Muscle of leg (tissue), 16 donors: ENCODE measurements at places on chromosomes 12 and 14.

DNA sequence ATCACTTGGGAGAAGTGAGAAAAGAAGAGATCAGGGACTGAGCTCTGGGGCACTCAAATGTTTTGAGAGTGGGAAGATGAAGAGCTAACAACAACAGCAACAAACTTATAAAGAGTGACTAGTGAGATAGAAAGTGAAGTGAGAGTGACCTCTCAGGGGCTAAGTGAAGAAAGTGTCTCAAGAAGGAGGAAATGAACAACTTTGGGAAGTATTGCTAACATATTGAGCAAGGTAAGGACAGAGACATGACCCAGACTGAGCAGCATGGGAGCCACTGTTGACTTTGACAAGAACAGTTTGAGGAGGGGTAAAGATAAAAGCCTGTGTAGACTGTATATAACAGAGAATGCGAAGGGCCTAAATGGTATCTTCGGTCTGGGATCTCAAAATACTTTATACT, 155.1 kb upstream of the BTG1 start:
- H3K36me3 ChIP-seq, result no peaks in the 10 kb centered on the region
- H3K4me3 ChIP-seq, result no peak overlapping the region

GRCh38 chr12:109783965-109784244, 49.3 kb downstream of the TRPV4 start:
- H3K36me3 ChIP-seq, result peaks cover 4% of the 10 kb centered on the region
- no peaks in the 10 kb centered on the region for H3K27me3 ChIP-seq

DNA sequence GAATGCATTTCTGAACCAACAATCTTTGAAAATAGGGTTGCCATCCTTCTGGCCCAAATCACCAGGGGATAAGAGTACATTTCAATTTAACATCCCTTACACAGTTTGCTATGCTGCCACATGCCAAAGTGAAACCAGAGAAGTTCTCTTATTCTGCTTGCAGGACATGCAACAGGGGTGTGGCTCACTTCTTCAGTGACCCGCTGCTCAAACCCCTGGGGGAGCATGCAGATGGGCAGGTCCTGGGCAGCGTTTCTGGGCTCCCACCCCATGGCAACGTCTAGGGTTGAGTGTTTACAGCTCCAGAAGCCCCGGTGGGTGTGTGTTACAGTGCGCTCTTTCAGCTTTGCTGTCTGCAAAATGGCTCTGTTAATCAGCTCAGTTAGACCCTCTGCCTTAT, 1306.3 kb upstream of the TMEM132C start:
- no peaks in the 10 kb centered on the region for H3K27me3 ChIP-seq
- no peak overlapping the region for H3K4me3 ChIP-seq
- H3K4me1 ChIP-seq, result no peaks in the 10 kb centered on the region

- H3K27me3 ChIP-seq, result no peaks in the 10 kb centered on the region
- no peaks in the 10 kb centered on the region for H3K36me3 ChIP-seq
- no peak for DNase-seq
- H3K4me3 ChIP-seq, result no peak overlapping the region
- H3K4me1 ChIP-seq, result no peaks in the 10 kb centered on the region
These were observed 18.6 kb upstream of the KLRB1 start for GRCh38 chr12:9626291-9626690.

- DNase-seq, result no peak
- H3K27ac ChIP-seq, result no peak overlapping the region
- no peak overlapping the region for H3K4me3 ChIP-seq
- no peaks in the 10 kb centered on the region for H3K36me3 ChIP-seq
- no peaks in the 10 kb centered on the region for H3K27me3 ChIP-seq
These were observed 183.0 kb downstream of the SLC15A5 start for GRCh38 chr12:16094437-16094836.

GRCh38 chr14:99907761-99908652, 114.8 kb downstream of the EML1 start:
- H3K27ac ChIP-seq, result no peak overlapping the region
- no peaks in the 10 kb centered on the region for H3K4me1 ChIP-seq
- no peaks in the 10 kb centered on the region for H3K27me3 ChIP-seq
- no peak for DNase-seq
- H3K36me3 ChIP-seq, result peaks cover 59% of the 10 kb centered on the region

- H3K4me1 ChIP-seq, result peaks cover 66% of the 10 kb centered on the region
- no peak overlapping the region for H3K4me3 ChIP-seq
- no peak for DNase-seq
- H3K36me3 ChIP-seq, result peaks cover 12% of the 10 kb centered on the region
These were observed 1.4 kb upstream of the TRMT61A start for GRCh38 chr14:103527408-103528145.

- H3K27ac ChIP-seq, result no peak overlapping the region
- DNase-seq, result no peak
- H3K27me3 ChIP-seq, result no peaks in the 10 kb centered on the region
- H3K4me1 ChIP-seq, result no peaks in the 10 kb centered on the region
These were observed 126.8 kb upstream of the CPM start for GRCh38 chr12:69059465-69060457.

- H3K4me1 ChIP-seq, result peaks cover 9% of the 10 kb centered on the region
- DNase-seq, result peak; percentile 81
- H3K36me3 ChIP-seq, result peaks cover 1% of the 10 kb centered on the region
- peak overlapping the region; percentile 75 for H3K27ac ChIP-seq
- peak overlapping the region; percentile 73 for H3K4me3 ChIP-seq
- H3K27me3 ChIP-seq, result peaks cover 8% of the 10 kb centered on the region
These were observed 560 bp downstream of the LGALS3 start for GRCh38 chr14:55129428-55130195.

DNA sequence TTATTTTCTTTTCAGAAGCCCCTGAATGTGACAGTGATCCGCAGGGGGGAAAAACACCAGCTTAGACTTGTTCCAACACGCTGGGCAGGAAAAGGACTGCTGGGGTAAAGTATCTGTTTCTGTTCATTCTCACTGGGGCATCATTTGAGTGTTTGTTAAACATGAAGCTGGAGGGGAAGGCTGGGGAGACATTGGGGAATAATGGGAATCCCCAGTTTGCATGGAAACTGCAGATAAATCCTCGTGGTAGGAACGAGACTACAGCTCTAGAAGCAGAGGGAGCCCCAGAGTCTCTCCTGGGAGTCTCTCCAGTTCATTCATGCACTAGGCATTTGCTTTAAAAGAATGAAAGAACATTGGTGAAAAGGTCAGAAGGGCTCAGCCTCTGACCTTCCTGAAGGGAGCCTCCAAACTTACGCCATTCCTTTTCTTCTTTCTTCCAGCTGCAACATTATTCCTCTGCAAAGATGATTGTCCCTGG, 2.5 kb upstream of the CFAP251 start:
- H3K4me3 ChIP-seq, result no peak overlapping the region
- no peak overlapping the region for H3K27ac ChIP-seq
- DNase-seq, result peak; percentile 10
- no peaks in the 10 kb centered on the region for H3K27me3 ChIP-seq
- peaks cover 41% of the 10 kb centered on the region for H3K36me3 ChIP-seq

DNA sequence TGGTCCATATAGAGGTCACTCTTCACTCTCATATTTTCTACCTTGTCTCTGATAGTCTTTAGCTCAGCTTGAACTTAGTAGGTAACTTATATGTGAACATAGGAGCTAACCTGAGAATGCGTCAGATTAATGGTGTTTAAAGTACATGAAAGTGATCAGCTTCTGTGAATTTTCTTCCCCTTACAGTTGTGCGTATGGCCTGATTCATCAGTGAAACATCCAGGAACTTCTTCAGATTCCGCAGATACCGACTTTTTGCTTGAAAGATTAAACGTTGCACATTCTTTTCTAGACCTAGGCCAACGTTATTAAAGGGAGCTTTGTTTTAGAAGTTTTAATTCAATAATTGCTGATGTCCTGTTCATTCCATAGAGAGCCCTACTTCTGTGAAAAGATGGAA, 1945.1 kb upstream of the SEL1L start:
- DNase-seq, result no peak
- no peaks in the 10 kb centered on the region for H3K27me3 ChIP-seq
- H3K27ac ChIP-seq, result no peak overlapping the region
- no peaks in the 10 kb centered on the region for H3K4me1 ChIP-seq

- H3K4me3 ChIP-seq, result no peak overlapping the region
- peak; percentile 56 for DNase-seq
- H3K27ac ChIP-seq, result peak overlapping the region; percentile 52
- H3K4me1 ChIP-seq, result peaks cover 32% of the 10 kb centered on the region
These were observed 17.3 kb upstream of the RFLNA start for GRCh38 chr12:124277394-124278241.

- no peaks in the 10 kb centered on the region for H3K27me3 ChIP-seq
- H3K36me3 ChIP-seq, result peaks cover 4% of the 10 kb centered on the region
- no peaks in the 10 kb centered on the region for H3K4me1 ChIP-seq
- H3K27ac ChIP-seq, result no peak overlapping the region
- H3K4me3 ChIP-seq, result no peak overlapping the region
These were observed 19.1 kb downstream of the HELB start for GRCh38 chr12:66321435-66321834.

GRCh38 chr12:91001306-91001705, 3.5 kb downstream of the EPYC start:
- no peak overlapping the region for H3K27ac ChIP-seq
- H3K36me3 ChIP-seq, result no peaks in the 10 kb centered on the region
- no peak for DNase-seq

GRCh38 chr12:6745741-6746525, 7.0 kb downstream of the MLF2 start:
- H3K4me1 ChIP-seq, result peaks cover 4% of the 10 kb centered on the region
- no peak overlapping the region for H3K27ac ChIP-seq
- H3K4me3 ChIP-seq, result no peak overlapping the region
- H3K36me3 ChIP-seq, result peaks cover 60% of the 10 kb centered on the region

DNA sequence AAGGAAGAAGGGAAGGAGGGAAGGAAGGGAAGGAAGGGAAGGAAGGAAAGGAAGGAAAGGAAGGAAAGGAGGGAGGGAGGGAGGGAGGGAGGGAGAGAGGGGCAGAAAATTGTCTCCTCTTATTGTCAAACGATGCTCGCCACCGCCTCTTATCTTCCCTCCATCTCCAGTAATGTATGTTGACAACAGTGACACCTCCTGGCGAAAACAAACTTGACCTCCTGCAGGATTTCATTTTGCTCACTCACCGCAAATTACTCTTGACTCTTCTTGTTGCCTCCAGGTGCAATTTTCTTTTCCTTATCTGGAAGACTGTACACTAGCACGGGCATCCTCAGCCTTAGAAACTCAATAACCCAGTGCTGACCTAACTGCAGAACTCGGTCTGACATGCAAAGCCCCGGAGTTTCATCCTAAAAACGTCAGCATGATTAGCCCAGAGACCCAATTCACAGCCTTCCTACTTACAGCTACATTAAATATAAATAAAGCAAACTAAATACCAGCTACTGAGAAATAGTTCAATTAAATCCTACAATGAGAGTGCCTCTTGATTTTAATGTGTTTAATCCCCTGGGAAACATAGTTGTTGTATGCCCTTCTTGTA, 512.4 kb upstream of the TMPO start:
- no peaks in the 10 kb centered on the region for H3K27me3 ChIP-seq
- H3K36me3 ChIP-seq, result no peaks in the 10 kb centered on the region
- H3K27ac ChIP-seq, result no peak overlapping the region
- DNase-seq, result peak; percentile 52

DNA sequence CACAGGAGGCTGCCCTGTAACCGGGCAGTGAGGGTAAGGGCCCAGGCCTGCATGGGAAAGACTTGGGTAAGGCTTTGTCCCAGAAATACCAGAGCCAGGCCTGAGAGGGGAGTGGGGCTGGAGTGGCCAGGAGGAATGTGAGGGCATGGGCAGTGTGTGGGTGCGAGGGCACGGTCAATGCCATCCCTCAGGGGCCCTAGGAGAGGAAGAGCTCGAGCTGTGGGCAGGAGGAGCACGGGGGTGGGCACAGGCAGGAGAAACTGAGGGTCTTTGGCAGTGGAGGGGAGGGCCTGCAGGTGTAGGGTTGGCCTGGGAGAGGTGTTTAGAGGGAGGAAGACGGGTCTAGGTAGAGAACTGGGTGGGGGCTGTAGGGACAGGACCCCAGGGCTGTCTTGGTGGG, 381.6 kb downstream of the TMEM121 start:
- no peak overlapping the region for H3K27ac ChIP-seq
- no peaks in the 10 kb centered on the region for H3K4me1 ChIP-seq
- no peaks in the 10 kb centered on the region for H3K27me3 ChIP-seq
- no peak for DNase-seq

- no peaks in the 10 kb centered on the region for H3K27me3 ChIP-seq
- peak; percentile 55 for DNase-seq
- H3K4me3 ChIP-seq, result peak overlapping the region; percentile 79
- peaks cover 19% of the 10 kb centered on the region for H3K4me1 ChIP-seq
- peaks cover 25% of the 10 kb centered on the region for H3K36me3 ChIP-seq
These were observed 1.9 kb downstream of the PPP1R3E start for GRCh38 chr14:23300687-23301223.

DNA sequence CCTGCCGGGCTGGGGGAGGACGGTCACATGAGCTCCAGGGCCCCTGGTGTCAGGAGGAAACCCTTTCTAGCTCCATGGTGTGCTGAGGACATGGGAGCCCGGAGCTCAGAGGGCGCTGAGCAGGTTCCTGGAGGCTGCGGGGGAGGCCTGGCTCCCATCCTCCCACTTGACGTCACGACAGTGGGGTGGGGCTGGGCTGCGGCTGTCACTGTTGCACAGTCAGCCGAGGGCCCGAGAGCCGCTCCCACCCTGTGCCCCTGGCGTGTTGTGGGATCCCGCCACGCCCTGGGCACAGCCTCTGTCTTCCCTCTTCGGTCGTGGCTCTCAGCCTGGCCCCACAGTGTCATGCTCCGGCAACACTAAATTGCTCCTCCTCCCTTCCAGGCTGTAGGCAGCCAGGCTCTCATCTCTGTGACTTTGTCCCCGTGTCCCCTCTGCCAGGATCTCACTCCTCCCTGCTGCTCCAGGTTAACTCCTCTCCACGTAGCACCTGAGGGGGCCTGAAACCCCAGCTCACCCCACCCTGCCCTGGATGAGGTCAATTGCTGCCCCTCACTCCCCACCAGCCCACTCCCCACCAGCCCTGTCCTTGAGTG, 33.0 kb downstream of the BEGAIN start:
- H3K27ac ChIP-seq, result no peak overlapping the region
- peaks cover 21% of the 10 kb centered on the region for H3K4me1 ChIP-seq
- no peaks in the 10 kb centered on the region for H3K36me3 ChIP-seq
- H3K27me3 ChIP-seq, result peaks cover 5% of the 10 kb centered on the region
- no peak for DNase-seq

- no peak for DNase-seq
- H3K36me3 ChIP-seq, result no peaks in the 10 kb centered on the region
- H3K27me3 ChIP-seq, result no peaks in the 10 kb centered on the region
- H3K4me1 ChIP-seq, result peaks cover 18% of the 10 kb centered on the region
- no peak overlapping the region for H3K4me3 ChIP-seq
- H3K27ac ChIP-seq, result no peak overlapping the region
These were observed 72.8 kb upstream of the ZDHHC17 start for GRCh38 chr12:76690921-76691700.

DNA sequence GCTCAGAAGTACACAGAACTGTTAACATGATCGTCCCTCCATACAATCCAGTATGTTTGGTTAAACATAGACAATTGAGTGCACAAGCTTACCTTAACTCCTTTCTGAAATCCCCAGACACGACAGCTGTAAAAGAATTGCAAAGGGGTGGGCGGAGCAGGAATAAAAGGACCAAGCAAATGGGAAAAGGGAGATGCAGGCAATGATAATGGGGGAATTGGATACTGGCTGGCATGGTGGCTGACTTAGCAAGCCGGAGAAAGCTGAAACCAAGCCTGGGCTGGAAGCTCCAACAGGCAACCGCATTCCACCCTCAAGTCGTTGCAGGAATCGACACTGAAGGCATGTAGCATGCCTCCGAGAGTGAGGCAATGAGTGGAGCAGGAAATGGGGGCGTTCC, 96.8 kb upstream of the TMEM132C start:
- no peak overlapping the region for H3K4me3 ChIP-seq
- H3K4me1 ChIP-seq, result no peaks in the 10 kb centered on the region
- no peak overlapping the region for H3K27ac ChIP-seq
